ENCODE measurements at places on chromosomes 13 and 19.

DNA sequence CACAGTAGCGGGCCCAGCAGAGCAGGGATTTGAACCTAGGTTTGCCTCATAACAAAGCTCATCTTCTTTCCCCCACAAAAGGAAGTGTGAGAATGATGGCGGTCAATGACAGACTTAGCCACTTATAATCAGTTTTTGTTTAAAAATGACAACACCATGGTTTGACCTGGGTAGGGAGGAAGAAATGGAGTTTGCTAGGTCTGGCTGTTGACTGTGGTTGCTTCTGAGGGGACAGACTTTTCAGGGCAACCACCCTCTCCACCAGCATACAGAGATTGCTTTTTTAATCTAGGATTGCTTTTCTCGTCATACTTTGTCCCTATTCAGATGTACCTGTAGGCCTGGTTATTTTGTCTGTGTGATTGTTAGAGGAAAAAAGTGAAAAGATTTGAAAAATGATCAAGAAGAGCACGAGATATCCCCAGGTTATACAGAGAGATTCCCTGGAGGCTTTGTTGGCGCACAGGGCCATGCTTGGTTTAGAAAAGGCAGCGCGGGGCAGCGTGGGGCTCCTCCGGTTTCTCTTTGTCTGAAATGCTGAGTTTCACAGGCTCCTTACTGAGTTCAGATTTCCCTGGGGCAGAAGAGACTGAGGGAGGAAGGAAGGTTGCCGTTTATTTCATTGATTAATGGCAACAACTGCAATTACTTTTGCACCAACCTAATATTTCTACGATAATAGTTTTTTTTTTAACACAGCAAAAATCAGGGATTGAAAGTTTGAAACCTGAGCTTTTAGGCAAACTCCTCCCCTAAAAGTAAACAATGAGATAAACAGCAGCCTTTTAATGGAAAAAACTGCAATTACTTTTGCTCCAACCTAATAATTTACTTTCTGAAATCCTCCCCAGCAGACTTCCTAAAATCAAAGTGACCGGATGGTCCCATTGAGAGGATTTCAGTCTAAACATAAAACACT lies 97.0 kb upstream of the RNF113B start:
- DNase-seq: no peak

DNA sequence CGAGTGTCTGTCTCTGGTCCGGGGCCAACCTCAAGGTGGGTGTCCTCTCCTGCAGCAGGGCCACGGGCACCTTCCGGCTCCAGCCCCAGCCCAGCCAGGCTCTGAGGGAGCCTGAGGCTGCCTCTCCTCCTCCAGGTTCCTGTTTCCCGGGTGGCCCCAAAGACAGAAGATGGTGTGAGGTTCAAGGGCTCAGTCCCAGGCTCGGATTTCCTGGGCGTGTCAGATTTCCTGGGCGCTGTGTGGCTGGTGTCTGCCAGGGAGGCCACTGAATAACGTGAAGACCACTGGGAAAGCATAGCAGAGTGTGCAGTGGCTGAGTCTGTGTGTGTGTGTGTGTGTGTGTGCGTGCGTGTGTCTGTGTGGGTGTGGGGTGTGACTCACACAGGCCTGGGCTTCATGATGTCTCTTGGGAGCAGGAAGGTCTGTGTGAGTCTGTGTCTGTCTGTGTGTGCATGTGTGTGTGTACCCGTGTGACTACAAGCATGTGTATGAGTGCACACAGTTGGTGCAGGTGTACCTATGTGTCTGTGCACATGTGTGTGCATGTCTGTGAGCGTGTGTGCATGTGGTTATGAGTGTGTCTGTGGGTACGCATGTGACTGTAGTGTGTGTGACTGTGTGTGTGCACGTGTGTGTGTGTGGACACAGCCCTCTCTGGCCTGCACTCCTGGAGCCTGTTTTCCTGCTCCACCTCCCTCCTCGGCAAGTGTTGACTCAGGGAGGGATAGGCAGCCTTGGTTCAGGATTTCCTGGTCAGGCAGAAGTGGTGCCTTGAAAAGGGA lies 28.3 kb downstream of the CEBPA start:
- DNase-seq: no peak

DNA sequence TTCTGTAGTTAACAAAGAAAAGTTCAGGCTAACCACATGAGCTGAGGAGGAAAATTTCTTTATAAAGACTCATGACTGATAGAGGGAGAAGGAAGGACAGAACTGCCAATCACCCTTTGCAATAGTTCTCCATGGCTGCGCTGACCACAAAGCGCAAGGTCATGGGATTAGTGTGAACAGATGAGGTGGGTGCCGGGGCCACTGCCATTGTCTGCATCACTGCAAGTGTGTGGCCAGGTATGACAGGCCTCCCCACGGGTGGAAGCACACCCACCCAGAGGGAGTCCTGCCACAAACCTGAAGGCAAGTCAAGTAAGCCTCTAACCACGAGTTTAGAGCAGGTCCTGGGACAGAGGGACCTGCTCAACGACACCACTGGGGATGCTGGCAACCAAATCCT lies 128.1 kb downstream of the TUBA3C start:
- no peak for DNase-seq

GRCh38 chr19:56147307-56147706 lies 6.2 kb downstream of the ZNF444 start:
- DNase-seq: no peak

Data from stimulated activated CD8-positive, alpha-beta memory T cell treated with anti-CD3 and anti-CD28 coated beads, Interleukin-12 subunit alpha, Interleukin-12 subunit beta, amount 100 ng/mL, for 1 hour (primary cell).